T-helper 22 cell (primary cell): ENCODE measurements at places on chromosomes 5 and 9.

GRCh38 chr9:134575901-134576176 lies 65.8 kb upstream of the COL5A1 start:
- no peak for DNase-seq

DNA sequence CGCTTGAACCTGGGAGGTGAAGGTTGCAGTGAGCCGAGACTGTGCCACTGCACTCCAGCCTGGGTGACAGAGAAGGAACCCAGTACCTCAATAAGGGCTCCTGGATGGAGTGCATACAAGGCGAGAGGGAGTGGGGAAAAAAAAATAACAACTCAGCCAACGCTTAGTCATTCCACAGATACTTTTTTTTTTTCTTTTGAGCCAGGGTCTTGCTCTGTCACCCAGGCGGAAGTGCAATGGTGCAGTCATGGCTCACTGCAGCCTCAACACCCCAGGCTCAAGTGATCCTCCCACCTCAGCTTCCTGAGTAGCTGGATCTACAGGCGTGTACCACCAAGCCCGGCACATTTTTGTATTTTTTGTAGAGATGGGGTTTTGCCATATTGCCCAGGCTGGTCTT lies 59.5 kb upstream of the GGTA1 start:
- no peak for DNase-seq

- DNase-seq = no peak
These were observed 117.4 kb upstream of the PRSS3 start for GRCh38 chr9:33677961-33678360.

DNA sequence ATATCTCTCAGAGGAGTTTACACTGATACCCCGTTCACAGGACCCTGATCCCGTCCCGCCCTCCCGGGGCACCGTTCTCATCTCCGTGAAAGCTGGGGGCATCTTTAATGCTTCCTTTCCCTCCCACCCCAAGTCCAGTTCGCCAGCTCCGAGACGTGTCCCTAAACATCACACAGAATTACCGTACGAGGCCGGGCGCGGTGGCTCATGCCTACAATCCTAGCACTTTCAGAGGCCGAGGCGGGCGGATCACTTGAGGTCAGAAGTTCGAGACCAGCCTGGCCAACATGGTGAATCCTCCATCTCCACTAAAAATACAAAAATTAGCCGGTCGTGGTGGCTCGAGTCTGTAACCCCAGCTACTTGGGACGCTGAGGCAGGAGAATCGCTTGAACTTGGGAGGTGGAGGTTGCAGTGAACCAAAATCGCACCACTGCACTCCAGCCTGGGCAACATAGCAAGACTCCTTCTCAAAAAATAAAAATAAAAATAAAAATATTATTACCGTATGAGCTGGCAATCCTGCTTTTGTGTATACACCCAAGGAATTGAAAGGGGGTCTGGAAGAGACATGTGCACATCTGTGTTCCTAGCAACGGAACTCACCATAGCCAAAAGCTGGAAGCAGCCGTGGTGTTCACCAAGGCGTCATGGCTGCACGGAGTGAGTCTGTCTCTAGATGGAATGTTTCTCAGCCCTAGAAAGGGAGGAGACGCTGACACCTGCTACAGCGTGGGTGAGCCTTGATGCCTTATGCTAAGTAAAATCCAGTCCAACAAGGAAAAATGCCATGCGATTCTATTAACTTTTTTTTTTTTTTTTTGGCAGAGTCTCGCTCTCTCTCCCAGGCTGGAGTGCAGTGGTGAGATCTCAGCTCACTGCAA lies 1.2 kb upstream of the ABO start:
- no peak for DNase-seq

DNA sequence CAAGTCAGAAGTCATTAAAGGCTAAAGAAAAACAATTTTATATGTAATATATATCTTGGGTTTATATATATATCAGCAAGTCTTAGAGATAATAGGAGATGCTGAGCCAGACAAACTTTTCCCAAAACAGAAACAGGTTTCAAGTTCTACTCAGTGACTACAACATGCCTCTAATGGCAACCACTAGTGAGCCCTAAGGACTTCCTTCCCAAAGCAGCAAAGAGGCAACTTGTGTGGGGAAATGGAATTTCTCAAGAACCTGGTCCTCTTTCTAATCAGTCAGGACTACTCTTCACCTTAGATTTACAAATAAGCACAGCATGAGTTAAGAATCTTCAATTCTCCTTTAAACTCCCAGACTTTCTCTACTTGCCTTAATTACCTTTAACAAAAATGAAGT lies 17.6 kb downstream of the RNF38 start:
- DNase-seq = no peak

DNA sequence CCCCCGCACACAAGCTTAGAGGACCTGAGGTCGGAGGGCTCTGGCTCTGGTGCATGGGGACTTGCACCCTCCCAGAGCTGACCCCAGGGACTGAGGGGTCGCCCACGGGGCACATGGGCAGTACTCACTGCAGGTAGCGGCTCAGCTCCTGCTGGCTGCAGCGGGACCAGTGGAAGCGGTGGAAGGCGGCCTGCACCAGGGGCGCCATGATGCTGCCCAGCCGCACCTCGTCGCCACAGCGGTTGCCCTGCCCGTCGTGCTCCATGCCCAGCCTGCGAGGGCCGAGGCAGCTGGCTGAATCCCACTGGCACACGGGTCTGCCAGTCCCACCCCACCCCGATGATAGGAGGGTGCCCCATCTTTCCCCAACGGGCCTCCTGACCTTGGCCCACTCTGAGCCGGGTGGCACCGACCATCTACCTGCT lies 93.8 kb downstream of the ZNF354C start:
- DNase-seq = no peak

GRCh38 chr9:16542290-16542689 lies 328.2 kb downstream of the BNC2 start:
- no peak for DNase-seq

- no peak for DNase-seq
These were observed 44.3 kb downstream of the HMCN2 start for GRCh38 chr9:130309689-130310455.

GRCh38 chr9:35834260-35835215 lies 5.5 kb downstream of the TMEM8B start:
- DNase-seq = no peak

GRCh38 chr9:93667627-93668026 lies 91.2 kb downstream of the PHF2 start:
- no peak for DNase-seq

DNA sequence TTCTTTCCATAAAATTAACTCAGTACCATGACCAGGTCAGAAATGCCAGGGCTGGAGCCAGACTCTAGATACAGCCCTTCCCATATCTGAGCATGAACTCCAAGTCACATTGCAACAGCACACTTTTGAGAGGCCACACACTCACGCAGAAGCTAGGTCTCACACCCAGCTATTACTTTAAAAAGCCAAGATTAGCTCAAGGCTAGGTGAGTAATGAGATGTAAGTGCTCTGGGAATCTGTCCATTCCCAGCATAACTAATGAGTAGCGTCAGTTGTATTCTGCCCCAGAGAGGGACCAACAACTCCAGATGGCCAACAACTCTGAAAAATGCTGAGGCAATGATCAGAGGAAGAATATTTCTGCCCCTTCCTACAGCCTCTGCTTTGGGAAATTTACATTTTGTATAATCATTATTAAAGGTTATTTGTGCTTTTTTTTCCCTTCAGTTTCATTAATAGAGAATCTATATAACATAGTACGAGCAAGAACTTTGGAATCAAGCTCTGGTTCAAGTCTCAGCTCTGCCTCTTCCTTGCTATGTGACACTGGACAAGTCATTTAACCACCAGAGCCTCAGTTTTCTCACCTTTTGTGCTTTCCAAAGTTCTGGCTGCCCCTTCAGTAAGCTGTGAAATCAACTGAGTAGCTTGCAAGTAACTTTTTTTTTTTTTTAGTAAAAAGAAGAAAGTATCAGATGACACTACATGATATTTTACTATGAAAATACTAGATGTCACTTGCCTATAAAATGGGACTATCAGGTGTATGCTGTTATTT lies 118.3 kb downstream of the NR6A1 start:
- DNase-seq = no peak

DNA sequence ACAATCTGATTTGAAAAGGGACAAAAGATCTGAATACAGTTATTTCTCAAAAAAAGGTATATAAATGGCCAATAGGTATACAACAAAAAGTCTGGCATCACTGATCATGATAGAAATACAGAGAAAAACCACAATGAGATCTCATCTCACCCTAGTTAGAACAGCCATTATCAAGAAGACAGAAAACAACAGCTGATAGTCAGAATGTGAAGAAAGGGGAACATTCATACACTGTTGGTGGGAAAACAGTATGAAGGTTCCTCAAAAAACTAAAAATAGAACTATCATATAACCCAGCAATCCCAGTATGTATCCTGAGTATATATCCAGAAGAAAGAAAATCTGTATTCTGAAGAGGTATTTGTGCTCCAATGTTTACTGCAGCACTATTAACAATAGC lies 75.7 kb upstream of the OR2K2 start:
- no peak for DNase-seq

DNA sequence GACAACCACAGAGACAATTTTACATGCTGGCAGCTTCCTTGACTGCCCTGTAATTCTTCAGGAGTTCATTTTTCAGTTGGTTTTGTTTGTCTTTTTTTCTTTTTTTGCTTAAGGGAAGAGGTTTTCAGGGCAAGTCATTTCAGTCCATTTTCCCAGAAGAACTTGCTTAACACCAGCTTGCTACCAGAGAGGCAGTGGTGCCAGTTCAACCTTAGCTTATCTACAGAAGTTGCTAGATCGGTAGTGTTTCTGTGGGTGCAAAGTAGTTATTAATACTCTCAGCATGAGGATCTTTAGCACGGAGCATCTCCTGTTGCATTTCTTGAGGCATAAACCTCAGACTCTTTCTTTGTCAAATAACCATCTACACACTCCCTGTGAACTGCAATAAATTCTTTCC lies 1.1 kb downstream of the SPEF2 start:
- no peak for DNase-seq

- no peak for DNase-seq
These were observed 52.5 kb upstream of the CDKN2AIPNL start for GRCh38 chr5:134463991-134464760.

DNA sequence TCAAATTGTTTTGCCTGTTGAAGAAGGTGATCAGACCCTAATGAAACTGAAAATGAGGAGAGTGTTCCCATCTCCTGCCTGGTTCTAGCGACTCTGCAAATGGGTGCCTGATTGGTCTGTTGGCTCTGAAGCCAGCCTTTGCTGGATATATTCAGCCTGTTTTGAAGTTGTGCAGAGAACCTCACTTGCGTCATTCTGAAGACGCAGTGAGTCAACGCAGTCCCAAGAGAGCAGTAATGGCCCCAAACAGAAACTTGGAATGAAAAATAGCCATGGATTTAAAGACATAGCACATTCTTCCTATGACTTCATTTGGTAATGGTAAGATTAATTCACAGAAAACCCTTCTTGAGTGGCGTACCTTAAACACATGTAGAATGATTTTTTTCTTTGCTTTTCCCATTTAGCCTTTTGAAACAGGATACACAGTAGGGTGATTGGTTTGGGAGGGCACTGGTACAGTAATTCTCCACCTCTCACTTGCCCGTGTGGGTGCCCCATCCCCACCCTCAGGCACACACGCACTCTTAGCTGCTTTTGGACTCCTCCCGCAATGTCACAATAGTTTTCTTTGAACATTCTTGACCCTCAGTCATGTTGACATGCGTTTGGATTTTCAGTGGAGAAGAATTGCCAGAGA lies 54.1 kb upstream of the ABL1 start:
- DNase-seq = no peak

GRCh38 chr5:74679966-74680365 lies 5.1 kb upstream of the HEXB start:
- DNase-seq = no peak

DNA sequence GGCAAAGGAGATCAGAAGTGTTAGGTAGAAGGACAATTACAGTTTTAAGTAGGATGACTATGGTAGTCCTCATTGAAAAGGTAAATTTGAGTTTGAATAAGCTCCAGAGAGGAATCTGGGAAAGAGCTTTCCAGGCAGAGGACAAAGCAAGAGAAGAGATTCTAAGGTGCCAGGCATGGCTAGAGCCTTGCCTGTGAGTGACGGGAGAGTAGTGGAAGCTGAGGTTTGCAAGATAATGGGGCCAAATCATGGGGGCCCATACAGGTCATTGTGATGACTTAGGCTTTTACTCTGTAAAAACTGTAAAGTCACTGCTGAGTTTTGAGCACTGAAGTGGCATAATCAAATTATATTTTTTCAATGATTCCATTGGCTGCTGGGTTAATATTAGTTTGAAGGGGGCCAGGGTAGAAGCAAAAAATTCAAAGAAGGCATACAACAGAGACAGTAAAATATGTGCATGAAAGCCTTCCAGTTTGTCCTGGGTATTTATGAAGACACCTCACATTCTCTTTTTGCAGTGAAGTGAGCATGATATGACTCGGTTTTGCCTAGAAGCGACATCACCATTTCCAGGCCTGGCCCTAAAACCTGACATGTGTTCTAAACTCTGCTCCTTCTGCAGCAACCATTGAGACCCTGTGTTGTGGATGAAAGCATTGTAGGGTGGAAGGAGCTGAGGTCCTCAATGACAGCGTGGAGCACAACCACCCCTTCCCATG lies 279.8 kb upstream of the TNC start:
- DNase-seq = no peak

GRCh38 chr5:156963125-156963524 lies at the start of gene TIMD4:
TSS of gene TIMD4 (minus strand) at chr5:156963226. CDS start at chr5:156963198, 28 bp downstream.
- DNase-seq = no peak

DNA sequence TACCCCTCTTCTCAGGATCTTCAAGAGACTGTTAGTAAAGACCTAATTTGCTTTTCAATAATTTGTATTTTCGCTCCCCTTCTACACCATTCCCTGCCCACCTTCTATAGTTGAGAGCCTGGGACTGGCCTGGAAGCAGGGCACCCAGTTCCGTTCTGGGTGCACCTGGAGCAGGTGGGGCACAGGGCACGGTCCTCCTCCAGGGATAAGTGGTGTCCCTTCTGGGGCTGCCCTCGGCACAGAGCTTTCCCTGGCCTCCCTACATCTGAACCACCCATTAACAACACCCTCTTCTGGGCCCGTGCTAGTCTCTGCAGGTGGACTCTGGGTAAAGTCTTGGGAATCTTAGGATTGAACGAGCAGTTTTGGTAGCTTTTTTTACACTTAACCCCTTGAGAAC lies 92.8 kb upstream of the PANK3 start:
- DNase-seq = no peak

DNA sequence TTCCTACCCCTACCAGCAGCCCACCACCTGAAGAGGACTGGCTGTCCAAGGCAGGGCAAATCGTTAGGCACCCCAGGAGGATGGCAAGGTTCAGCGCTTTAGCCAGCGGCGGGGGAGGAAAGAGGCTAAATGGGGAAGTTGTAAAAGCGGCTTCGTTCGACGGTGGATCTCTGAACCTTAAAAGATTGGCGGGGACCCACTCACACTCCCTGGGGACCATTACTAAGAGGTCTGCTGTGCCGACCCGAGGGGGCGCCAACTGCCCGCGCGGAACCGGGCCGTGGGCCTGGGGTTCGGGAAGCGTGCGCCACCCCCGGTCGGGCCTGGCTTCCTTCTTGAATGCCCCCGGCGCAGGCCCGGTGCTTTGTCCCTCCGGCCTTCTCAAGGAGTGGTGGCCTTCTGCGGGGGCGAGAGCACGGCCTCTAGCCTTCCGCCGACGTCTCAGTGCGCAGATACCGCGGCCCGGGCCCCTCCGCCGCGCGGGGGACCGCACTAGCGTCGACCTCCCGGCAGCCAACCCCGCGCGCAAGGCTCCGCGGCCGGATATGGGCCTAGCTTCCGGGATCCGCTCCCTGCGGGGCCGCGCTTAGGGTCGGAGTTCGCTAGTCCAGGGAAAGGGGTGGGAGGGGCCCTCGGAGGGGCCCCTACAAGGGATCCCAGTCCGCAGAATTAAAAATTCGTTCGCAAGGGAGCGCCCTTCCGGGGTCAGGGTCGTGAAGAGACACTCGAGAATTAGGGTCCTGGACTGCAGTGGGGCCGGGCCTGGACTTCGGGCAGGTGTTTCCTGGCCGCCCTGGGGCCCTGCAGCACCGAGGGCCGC lies 10.5 kb downstream of the NR2F1-AS1 start:
- DNase-seq = no peak

- no peak for DNase-seq
These were observed 1504.9 kb upstream of the C9orf72 start for GRCh38 chr9:29078063-29078666.
